ENCODE measurements at places on chromosomes 3 and 15.

GRCh38 chr3:146050691-146051090 lies 110.3 kb downstream of the PLOD2 start:
- DNase-seq, result no peak

DNA sequence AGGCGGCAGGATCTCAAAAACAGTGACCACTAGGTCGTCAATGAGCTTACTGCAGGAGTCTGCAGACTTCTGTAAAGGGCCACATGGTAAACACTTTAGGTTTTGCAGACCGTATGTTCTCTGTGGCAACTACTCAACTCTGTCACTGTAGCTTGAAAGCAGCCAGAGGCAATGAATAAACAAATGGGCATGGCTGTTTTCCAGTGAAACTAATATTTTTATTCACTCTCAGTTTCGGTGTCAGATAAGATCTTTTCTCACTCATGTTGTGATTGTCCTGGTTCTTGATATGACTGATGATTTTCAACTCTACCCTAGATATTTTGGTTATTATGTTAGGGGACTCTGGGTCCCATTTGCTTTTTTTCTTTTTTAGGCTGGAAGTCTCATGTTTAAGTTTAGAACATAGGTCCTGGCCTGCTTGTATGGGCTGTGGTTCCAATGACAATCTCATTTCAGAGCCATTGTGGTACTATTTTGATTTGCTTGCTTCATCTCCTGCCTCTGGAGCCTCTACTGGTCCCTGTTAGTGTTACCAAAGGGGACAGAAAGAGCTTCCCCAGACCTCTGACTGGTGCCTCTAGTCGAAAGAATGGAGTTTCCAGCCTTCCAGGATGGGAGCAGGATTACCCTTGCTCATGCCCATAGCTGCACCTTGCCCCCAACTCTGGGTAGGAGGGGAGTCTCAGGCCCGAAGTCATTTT lies 222.0 kb downstream of the STT3B start:
- no peak for DNase-seq

DNA sequence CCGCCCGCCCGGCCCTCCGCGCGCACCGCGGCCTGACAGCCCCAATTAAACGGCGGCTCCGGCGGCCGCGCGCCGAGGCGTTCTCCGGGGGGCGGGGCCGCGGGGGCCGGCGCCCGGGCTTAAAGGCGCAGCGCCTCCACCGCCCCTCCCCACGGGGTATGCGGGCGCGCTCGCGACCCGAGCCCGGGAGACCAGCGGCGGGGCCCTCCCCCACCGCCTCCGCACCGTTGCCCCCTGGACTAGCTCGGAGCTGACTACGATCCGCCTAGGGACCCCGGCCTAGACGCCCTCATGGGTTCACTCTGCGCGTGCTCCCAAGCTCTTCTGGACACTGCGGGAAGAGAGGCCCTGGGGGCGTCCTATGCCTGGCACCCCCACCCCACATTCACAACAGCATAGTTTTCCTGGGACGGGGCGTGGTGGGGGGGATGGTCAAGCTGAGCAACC lies at the start of gene DUSP7:
Gene DUSP7, minus strand, starts transcription at position 51 of the 447 bp plus-strand sequence. CDS start 205 bp downstream, outside the sequence.
- DNase-seq, result peak; percentile 82

DNA sequence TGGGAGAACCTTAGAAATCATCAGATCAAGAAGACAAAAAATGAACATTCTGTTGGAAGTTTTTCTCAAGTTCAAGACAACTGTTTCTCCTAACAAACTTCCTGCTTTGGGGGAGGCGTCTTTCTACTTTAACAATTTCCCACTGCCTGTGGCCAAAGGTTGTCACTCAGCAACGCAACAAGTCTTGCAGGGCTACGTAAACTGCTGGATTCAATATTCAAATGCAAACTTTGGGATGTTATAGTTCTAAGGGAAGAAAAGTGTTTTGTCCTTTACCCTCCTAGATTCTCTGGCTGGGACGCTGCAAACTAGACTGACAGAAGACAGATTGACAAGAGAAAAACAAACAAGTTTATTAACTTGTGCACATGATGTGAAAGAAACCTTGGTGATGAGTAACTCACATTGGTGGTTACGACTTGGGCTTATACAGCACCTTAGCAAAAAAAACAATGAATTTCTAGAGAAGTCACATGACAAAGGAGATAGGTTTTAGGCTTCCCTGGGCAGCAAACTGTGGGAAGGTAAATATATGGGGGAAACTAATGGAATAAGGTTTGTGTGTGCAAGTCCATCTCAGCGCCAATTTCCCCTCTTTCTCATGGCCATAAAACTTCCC lies 34.0 kb upstream of the ARPIN start:
- DNase-seq, result no peak

DNA sequence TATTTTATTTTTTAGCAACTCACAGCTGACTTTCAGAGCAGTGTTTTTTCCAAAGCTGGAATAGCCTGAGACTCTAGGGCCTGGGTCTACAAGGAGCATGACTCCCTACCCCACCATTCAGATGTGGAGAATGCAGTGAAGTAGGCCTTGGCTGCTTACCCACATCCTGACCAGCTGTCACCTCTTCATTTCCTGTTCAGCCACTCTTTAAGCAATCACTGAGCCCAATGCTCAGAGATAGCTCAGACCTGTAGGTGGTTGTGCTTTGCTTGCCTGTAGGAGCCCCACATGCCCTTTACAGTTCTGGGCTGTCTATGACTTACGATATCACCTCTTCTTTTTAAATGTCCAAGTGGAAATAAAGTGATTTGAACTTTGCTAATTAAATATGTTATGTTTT lies 148.1 kb downstream of the NEK11 start:
- no peak for DNase-seq

- no peak for DNase-seq
Measured at GRCh38 chr15:85598718-85599398, 195.9 kb downstream of the KLHL25 start.
